ENCODE measurements at places on chromosomes 2 and 18. TPM values are rescaled to one million over a fixed set of nuclear protein-coding genes. Genes with fewer than 3 reads are reported as not detected.

The AGXT gene
- total RNA-seq: not detected

The SPHKAP gene
- 6.2 TPM for total RNA-seq

The TMEFF2 gene
- total RNA-seq: 7.0 TPM

The CFC1 gene
- total RNA-seq: not detected

The ALPI gene
- total RNA-seq: not detected

The STPG4 gene
- not detected for total RNA-seq

The PTPN2 gene
- 28.2 TPM for total RNA-seq

The SGPP2 gene
- 14.8 TPM for total RNA-seq

Data from metanephros (tissue), 2 donors.